ENCODE measurements at places on chromosomes 2 and 18. TPM values are rescaled to one million over a fixed set of nuclear protein-coding genes. Genes with fewer than 3 reads are reported as not detected.

DNA sequence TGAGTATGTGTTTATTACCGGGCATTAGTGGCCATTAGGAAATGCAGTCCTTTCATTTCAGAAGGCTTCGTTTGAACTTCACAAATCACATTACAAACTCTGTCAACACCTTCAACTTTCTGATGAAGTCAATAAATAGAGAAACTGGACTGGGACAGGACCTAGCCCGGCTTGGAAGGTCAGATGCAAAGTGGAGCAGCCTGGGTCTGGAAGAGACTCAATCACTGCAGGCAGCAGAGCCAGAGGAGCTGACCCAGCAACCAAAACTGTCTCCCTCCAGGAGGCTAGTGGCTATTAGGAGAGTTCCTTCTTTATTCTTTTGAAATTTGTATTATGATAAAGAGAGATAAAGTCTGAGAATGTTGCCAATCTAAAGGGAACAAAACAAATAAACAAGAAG is 167.2 kb upstream of the SPOPL start:
- no peak for DNase-seq

GRCh38 chr2:179579800-179580199 is 281.6 kb downstream of the ZNF385B start:
- DNase-seq, result no peak

- no peak for DNase-seq
Measured at GRCh38 chr2:239596253-239596652, 195.4 kb upstream of the HDAC4 start.

DNA sequence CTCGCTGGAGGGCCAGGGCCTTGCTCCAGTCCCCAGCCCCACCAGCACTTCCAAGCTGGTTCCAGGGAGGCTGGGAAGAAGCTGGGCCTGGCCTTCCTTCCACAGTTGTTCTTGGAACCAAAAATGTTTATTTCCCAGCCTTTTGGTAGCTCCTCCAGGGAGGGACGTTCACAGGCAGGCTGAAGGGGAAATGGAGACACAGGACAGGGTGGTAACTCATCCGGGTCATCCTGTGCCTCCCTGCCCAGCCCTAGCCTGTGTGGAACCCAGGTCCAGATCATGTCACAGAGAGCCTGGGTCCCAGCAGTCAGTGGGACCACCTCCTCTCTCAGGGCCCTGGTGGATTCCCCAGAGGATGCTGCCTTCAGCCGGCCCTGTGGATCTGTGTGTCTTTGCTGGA is 12.5 kb upstream of the ARMC9 start:
- no peak for DNase-seq

GRCh38 chr2:138536302-138536701 is 34.7 kb downstream of the SPOPL start:
- peak; percentile 78 for DNase-seq

DNA sequence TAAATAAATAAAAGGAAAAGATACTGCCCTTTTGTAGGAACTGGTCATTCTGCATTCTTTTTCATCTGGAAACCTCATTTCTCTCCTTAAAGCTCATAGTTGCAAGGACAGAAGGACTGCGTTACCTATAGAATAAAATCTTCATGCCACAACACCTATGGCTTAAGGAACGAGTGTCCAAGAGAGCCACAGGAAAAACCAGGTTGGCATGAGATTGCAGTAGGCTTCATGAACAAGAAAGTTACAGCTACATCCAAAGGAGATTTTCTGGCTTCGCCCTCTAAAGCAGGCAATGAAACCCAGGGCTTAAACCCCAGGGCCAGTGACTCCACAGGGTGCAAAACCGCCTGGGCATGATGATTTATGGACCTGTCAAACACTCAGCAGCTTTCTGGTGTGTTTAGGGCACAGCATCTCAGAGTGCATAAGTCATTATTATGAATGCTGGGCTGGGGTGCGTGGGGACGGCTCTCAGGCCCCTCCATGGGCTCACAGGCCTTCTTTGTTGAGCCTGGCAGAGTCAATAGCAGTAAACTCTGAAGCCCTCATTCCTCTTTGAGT is 30.7 kb upstream of the PIEZO2 start:
- DNase-seq, result peak; percentile 56

DNA sequence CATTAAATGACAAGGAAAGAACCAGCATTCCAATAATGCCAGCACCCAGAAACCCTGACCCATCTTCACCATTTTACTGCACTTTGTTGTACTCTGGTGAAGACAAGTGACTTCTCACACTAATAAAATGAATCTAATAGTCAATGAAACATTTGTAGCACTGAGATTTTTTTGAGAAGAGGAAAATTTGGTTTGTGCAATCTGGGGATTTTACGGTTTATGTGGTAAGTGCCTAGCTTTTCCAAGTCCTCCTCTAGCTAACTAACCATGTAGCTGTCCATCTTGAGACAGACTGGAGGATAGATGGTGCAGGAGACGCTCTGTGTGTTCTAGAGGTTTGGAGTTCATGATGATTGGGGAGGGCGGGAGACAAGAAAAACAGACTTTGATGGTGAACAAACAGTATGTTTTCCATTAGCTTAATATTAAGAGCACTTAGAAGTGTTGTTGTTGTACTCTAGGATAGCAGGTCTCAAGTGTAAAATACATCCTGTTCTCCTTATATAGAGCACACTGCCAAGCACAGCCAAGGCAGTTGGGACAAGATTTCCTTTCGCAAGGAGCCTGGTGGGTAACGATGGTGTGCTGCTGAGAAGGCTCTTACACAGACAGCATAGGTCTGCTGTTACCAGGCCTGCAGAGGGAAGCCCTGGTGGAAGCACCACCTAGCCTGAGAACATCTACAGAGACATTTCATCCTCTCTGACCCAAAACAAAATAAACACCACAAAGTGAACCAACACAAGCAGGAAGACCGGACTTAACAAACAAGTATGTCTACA is 83.7 kb downstream of the BCL11A start:
- DNase-seq, result no peak

GRCh38 chr2:162317861-162318327 is 590 bp downstream of the IFIH1 start:
- peak; percentile 56 for DNase-seq

- DNase-seq, result no peak
Measured at GRCh38 chr2:29706171-29706720, 215.1 kb downstream of the ALK start.

DNA sequence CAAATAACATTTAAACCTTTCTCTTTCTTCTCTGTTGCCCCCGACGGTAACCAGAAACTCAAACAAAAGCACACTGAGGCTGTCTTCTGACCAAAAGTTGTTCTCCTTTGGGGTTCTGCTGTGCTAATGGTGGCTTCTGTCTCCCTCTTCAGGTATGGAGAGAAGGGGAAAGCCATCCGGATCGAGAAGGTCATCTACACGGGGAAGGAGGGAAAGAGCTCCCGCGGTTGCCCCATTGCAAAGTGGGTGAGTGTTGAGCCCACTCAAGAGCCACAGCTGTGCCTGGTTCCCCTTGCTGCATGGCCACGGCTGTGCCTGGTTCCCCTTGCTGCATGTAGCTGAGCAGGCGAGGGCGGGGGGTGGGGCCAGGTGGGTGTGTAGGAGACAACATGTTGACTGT is 67.4 kb downstream of the BOLA3 start:
- DNase-seq, result no peak

DNA sequence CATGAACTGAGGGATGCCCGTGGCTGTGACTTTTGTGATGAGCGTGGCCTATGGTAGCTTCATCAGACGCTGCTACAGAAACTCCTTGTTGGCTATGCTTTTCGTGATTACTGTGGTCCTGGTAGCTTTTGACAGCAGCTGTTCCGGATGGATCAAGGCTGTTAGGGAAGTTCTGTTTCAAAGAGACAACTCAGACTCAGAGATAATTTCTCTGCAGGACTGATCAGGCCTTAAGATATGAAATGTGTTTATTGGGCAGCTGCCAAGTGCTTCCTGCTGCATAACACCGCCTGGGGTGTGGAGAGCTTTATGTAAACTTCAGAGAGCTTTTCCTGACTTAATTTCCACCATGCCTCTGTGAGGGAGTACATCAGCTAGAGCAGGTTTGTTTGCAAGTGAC is 243.8 kb downstream of the TSN start:
- DNase-seq, result peak; percentile 14

GRCh38 chr2:33011941-33012340 is 65.2 kb downstream of the LTBP1 start:
- DNase-seq, result peak; percentile 55

GRCh38 chr2:205297368-205297767 is 384.9 kb upstream of the NRP2 start:
- DNase-seq, result no peak

- no peak for DNase-seq
Measured at GRCh38 chr2:112757265-112757664, 7.1 kb downstream of the CKAP2L start.

GRCh38 chr2:217222309-217222910 is 362.5 kb upstream of the TNP1 start:
- DNase-seq, result no peak

DNA sequence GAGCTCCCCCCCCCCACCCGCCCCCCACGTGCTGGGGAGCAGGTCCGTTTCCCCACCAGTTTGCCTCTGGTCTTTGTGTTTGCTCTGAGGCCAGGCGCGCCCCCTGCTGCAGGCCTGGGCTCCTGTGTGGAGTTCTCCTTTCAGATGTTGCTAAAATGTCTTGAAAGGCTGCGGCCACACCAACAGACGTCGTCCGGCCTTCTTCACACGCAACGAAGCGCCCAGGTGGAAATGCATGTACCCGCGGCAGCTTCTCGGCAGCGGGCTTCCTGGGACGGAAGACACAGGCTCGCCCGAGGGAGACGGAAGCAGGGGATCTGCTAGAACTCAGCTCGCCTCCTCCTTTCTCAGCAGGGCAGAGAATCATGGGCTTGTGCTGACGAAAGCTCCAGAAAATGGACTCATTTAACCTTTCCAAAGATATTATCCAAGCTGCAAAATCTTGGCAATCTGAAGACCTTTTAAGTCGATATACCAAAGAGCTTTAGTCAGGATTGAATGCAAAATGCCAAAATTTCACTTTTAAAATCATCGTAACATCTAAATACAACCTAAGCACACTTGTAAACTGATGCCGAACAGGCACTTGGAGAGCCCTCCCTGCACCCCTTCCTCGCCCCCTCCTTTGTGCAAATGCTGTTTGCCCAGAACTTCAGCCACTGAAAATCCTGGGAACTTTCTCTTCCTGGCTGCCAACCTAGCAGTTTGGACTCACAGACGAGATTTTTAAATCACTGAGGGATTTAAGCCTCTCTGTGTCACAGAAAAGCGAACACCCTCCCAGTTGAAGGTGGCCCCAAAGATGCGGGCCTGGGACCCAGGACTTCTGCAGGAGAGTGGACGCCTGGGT is 125.5 kb upstream of the ZNF516 start:
- peak; percentile 43 for DNase-seq

- DNase-seq, result no peak
Measured at GRCh38 chr2:110820128-110820527, 87.8 kb downstream of the ACOXL start.

DNA sequence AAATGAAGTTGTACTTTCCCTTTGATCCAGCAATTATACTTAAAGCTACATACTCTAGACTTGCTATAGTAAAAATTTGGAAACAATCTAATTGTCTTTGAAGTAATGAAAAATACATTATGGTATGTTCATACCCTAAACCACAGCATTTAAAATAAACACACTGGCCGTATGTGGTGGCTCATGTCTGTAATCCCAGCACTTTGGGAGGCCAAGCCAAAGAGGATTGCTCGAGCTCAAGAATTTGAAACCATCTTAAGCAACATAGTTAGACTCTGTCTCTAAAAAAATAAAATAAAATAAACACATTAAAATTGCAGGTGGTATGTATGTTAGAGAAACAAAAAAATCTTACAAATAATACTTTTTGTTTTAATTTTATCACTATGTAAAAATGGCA is 208.1 kb upstream of the KLHL14 start:
- no peak for DNase-seq

GRCh38 chr2:67002618-67003371 is 394.3 kb upstream of the ETAA1 start:
- DNase-seq, result no peak

- DNase-seq, result no peak
Measured at GRCh38 chr2:217609952-217610351, 392.8 kb downstream of the TNS1 start.

DNA sequence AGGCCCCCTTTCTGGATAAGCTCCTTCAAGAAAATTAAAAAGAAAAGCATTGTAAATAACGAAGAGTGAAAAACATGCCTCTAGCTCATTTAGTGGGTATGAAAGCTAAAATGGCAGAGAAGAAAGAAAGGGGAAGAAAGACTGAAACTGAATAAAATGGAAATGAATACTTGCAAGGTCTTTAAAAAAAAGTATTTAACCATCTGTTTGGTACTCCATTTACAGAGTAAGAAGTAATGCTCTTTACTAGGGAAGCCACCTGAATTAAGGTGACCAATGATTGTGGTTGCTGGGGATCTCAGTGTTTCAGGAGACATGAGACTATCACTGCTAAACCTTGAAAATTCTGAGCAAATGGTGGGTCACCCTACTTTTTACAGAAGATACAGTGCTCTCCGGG is 17.7 kb upstream of the ARL5A start:
- no peak for DNase-seq

- DNase-seq, result peak; percentile 84
Measured at GRCh38 chr2:222982010-222982908, 69.7 kb upstream of the KCNE4 start.

DNA sequence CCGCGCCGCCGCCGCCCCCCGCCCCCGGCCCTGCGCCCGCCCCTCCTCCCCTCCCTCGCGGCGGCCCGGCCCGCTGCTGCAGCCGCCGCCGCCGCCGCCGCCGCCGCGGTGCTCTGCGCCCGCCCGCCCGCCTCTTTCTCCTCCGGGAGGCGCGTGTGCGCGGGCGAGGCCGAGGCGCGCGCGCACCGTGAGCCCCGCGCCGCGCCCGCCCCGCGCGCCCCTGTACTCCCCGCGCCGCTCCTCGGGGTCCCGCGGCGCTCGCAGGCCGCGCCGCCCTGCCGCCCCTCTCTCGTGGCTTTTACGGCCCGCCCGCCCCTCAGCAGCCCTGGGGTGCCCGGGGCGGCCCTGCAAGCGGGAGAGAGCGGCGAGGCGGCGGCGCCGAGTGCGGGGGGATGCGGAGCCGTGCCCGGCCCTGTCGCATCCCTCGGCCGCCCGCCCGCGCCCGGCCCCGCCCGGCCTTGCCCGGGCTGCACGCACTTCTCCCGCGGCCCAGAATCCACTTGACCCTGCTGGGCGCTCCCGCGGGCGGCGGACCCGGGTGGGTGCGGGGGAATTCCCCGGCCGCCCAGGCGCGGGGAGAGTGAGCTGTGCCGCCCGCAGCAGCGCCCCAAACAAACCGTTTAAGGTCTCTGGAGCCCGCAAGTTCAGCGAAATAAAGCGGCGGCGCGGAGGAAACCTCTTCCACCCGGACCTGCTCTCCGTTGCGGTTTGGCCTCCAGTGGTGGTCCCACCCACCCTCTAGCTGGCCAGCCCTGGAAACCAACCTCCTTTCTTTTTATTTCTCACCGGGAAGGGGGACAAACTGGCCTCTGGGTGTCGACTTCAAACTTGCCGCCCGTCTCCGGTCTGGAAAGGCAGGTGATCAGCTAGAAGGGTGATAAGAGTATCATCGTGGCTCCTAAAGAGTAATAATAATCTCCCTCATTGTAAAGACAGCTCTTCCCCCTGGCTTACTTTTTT is 37.4 kb downstream of the AFF3 start:
- no peak for DNase-seq

PARD6G gene
- total RNA-seq, result 1.3 TPM

SLC9A4 gene
- not detected for total RNA-seq

CDH19 gene
- not detected for total RNA-seq

C1QL2 gene
- not detected for total RNA-seq

BZW1 gene
- total RNA-seq, result 553 TPM

ZDBF2 gene
- total RNA-seq, result 9.1 TPM

SCN2A gene
- 0.44 TPM for total RNA-seq

DES gene
- total RNA-seq, result 0.37 TPM

ATP6V1B1 gene
- not detected for total RNA-seq

All from M059J (cell line).